8988T (cell line): ENCODE measurements at places on chromosomes 5 and 9.

DNA sequence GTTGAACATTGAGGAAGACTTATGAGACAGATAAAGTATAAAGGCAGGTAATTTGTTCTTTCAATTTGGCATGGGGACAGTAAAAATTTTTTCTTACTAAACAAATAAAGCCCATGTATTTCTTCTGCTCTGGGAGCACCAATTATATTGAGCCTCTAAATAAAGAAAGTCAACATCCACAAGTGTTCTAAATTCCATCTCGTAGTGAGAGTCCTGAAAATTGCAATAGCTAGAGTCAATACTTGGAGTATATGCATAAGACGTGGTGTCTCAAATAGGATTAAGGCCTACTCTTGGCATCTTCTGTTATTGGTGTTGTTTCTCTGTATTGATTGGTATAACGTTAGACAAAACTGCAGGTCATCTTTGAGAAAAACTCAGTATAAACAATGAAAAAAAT, 120.5 kb upstream of the CDKN2B start:
- no peak for DNase-seq

DNA sequence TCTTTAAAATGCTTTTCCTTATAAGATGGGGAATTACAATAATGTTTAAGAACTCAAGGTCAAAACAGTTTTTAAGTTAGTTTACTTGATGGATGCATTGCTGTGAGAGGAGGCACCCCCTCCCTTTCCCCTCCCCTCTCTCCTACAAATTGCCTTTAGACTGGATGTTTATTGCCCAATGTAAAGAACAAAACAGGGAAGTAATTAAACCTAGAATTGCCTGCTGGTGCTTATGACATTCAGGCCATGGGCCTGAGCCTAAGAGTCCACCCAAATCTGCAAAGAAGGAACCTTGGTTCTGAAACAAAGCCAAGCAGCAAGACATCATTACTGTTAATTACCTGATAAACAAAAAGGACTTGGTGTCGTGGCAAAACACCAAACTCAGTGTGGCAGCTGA, 630.3 kb downstream of the ISL1 start:
- no peak for DNase-seq

DNA sequence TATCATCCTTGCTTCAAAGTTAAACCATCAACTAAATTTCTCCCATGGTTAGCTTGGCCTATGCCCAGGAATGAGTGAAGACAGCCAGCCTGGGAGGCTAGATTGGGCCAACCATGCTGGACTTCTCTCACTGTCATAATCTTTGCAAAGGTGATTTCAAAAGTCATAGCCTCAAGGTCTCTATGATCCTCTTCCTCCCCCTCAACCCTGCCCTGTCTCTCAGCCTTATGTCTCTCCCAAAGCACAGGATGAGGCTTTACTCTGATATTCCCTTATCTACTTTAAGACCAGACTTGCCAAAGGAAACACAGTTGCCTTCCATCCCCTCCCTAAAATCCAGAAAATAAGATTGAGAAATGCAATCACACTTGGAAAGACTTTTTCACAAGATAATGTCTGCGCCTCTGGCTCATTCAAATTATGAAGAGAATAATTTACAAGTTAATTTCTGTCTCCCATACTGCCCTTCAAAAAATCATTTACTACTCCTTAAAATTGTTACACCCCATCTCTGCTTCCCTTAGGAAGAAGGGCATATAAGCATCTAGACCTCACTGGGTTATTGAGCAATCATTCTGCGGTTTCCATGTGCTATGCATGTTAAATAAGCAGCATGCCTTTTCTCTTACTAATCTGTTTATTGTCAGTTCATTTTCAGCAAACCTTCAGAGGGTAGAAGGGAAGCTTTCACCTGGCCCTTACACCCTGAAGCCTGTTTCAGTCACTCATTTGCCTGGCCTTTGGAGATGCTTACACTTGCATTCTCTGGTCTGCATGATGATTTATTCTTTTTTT, 113.8 kb upstream of the ANKRD55 start:
- no peak for DNase-seq

GRCh38 chr5:34535433-34535832, 120.7 kb upstream of the RAI14 start:
- DNase-seq: no peak

GRCh38 chr9:21434202-21435014, 5.8 kb upstream of the IFNA1 start:
- no peak for DNase-seq

- no peak for DNase-seq
These were observed 582.6 kb downstream of the PSAT1 start for GRCh38 chr9:78879324-78880100.

GRCh38 chr9:88586452-88586851, 51.5 kb downstream of the NXNL2 start:
- DNase-seq: no peak

DNA sequence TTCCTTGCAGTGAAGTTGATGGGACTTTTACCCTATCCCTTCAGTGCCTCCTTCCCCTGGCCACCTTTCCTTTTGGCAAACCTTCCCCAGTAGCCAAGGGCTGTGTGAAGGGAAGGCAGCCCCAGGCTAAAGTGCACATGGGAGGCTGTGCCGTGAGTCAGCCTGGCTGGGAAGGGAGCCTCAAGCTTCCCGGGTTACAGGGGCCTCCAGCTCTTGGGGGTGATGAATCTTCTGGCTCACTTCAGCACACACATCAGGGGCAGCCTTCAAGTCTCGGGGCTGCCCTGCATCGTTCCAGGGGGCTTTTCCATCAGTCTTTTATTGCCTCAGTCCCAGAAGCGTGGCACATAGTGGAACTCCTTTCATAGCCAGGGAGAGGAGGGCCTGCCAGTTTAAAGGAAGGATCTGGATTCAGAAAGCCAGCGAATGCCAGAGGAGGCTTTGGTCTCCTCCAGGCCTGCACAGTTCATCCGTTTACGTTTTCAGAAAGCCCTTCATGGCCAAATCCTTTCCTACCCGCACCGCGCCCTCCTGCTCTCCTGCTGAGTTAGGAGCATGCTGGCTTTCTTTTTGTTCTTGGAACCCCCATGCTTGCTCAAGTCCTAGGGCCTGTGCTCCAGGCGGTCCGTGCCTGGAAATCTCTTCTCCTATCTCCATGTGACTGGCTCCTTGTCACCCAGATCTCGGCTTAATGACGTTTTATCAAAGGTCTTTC, 134.8 kb upstream of the KLF4 start:
- DNase-seq: no peak

DNA sequence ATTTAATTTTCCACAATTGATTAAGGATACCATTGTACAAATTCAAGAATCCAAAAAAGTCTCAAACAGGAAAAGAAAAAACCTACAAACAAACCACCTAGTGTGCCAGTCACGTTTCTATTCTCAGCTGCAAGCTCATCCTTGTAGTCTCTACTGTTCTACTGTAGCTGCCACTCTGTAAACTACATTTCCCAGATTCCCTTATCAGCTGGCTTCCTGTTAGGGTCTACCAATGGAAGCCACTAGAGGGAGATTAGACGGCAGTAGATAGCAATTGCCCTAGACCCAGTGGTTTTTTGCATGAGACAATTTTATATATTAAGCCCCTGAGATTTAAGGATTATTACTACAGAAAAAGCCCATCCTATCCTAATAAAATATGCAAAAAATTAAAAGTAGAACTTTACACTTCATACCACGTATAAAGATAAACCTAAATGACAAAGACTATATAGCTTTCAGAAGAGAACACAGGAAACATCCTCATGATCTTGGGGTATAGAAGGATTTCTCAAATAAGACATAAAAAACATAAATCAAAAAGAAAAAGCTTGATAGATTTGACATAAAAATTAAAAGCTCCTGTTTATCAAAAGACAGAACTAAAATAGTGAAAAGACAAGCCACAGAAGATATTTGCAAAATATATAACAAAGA, 37.4 kb downstream of the P4HA2 start:
- DNase-seq: peak; percentile 60

- DNase-seq: no peak
These were observed 425.2 kb downstream of the GADD45G start for GRCh38 chr9:90029996-90030395.

DNA sequence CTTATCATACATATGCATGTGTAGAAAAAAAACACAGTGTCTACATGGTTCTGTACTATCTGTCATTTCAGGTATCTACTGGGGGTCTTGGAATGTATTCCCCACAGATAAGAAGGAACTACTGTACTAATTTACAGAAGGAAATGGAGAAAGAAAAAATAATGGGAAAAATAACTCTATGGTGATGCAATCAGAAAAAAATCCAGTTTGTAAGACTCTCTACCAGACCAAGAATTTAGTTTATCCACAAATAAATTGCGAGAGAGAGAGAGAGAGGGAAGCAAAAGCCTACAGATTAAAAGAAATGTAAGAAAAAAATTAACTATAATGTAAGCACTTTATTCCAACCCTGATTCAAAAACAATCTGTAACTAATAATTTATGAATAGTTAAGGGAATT, 708.6 kb upstream of the ZNF608 start:
- no peak for DNase-seq

- DNase-seq: no peak
These were observed 542.7 kb downstream of the KIF4B start for GRCh38 chr5:155556222-155556621.
